ENCODE measurements at places on chromosomes 5 and 9. TPM values are rescaled to one million over a fixed set of nuclear protein-coding genes. Genes with fewer than 3 reads are reported as not detected.

IL5 gene
- 1.6 TPM for total RNA-seq

CCNO gene
- total RNA-seq: not detected

SLC36A2 gene
- not detected for total RNA-seq

RBM22 gene
- 53.1 TPM for total RNA-seq

LCN15 gene
- total RNA-seq: not detected

ERGIC1 gene
- 57.0 TPM for total RNA-seq

ZNF608 gene
- not detected for total RNA-seq

CNTNAP3 gene
- total RNA-seq: not detected

SLC34A3 gene
- not detected for total RNA-seq

DNA sequence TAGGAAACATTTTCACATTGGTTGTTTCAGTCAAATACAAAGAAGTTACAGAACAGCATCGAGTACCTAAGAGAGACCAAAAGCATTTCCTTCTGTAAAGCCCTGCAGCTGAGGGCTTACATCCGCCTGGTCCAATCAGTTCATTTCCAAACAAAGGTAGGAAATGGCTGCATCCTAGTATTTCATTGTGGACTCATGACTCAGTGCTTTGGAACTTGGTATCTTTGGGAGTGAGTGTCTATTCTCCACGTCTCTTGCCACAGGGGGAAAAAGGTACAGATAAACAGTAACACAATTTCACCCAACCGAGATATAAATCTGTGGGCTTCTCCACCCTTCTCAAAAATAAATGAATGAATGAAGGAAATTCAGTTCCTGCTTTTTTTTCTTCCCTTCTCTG, 75.4 kb downstream of the NFIB start:
- no peak for DNase-seq

DNA sequence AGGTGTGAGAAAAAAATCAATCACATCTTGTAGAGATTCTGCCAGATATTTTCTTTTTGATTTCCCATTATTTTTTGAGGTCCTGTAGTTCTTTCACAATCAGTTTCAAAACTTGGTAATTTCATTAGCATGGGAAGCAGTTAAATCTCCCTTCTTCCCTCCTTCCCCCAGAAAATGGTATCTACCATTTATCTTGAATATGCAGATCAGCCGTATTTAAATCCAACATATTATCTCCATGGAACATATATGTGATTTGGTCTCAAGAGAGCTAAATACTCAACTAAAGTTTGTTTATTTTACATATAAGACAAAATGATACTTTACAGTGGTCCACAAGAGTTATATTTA, 1034.8 kb downstream of the CDH12 start:
- no peak for DNase-seq

GRCh38 chr5:11679676-11680075, 224.6 kb downstream of the CTNND2 start:
- no peak for DNase-seq

DNA sequence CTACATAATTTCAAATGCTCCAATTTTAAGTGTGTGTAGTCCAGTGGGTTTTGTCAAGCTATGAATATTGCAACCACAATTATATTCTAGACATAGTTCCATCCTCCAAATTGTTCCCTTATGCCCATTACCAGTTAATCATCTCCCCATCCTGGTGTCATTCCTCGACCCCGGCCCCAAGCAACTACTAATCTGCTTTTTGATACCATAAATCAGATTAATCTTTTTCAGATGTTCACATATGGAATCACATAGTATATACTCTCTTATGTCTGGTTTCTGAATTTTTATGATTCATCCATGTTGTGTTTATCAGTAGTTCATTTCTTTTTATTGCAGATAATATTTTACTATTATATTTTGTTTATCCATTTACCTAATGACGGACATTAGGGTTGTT, 148.4 kb upstream of the RORB start:
- no peak for DNase-seq

GRCh38 chr5:173645437-173645807, 29.0 kb upstream of the BOD1 start:
- DNase-seq: no peak

GRCh38 chr9:26375448-26375847, 517.2 kb downstream of the CAAP1 start:
- no peak for DNase-seq

DNA sequence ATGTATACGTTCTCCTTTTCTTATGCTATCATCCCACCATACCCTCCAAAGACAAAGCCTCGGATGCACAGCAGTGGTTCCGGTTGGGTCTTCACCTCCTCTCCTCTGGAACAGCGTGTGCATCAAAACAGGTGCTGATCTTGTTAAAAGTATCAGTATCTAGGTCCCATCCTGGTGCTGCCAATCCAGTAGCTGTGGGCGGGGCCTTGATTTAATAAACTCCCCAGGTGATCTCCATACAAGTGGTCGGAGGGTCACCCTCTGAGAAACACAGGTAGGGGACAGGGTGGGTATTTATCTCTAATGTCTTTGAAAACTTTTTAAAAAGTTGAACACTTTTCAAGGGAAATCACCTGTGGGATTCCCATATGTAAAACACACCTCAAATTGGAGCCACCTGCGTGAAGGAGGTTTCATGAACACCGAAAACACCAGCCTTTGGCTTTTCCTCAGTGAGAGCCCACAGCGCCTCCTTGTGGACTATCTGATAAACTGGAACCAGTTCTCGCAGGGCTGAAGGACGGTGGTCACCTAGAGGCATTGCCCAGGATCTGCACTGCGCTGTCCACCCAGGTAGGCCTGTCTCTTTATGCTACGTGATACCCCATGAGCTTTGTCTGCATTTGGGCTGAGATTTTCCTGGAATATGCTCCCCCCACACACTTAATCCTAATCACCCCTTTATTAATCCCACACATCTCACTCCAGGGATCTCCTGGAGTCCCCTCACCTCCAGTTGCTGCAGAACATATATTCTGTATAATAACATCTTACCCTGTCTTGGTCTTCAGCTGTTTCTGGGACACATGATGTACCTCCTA, 80.5 kb upstream of the EPB41L4B start:
- DNase-seq: peak; percentile 63

DNA sequence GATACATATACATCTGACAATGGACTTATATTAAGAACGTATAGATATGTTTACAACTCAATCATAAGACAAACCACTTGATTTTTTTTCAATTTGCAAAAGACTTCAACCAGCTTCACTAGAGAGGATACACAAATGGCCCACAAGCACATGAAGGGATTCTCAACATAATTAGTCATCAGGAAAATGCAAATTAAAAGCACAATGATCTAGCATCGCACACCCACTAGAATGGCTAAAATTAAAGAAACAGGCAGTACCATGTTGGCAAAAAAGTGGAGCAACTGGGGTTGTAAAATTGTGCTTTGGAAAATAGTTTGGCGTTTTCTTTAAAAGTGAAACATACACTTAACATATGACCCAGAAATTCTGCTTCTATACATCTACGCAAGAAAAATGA, 80.0 kb upstream of the TRIO start:
- no peak for DNase-seq

- DNase-seq: no peak
Observed at GRCh38 chr5:86968301-86968753, 299.4 kb upstream of the RASA1 start.

- DNase-seq: no peak
Observed at GRCh38 chr5:168179192-168179593, 112.3 kb upstream of the WWC1 start.

DNA sequence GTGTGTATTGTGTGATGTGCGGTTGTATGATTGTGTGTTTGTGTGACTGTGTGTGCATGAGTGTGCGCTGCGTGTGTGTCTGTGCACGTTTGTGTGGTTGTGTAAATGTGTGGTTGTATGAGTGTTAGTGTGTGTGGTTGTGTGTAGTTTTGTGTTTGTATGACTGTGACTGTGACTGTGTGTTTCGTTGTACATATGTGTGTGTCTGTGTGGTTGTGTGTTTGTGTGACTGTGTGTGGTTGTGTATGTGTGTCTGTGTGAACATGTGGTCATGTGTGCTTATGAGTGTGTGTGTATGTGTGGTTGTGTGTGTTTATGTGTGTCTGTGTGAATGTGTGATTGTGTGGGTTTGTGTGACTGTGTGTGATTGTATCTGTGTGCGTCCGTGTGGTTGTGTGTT, 197.8 kb downstream of the TTLL11 start:
- no peak for DNase-seq

DNA sequence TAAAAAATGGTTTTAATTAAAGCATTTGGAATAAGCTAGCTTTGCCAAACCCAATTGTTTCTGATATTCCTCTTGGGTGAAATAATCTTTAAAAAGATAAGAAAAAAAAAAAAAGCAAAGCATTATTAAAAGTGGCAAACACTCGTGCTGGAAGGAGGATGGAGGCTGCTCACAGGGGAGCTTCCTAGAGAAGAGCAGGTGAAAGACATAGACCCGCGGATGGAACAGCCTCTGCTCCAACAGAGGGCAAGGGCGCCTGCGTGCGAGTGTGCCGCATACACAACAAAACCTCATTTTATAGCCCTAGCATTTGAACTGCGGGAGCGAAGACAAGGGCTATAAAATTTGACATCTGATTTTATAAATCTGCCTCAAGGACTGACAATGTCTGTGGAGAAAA, 33.4 kb upstream of the SLC25A51 start:
- DNase-seq: no peak

DNA sequence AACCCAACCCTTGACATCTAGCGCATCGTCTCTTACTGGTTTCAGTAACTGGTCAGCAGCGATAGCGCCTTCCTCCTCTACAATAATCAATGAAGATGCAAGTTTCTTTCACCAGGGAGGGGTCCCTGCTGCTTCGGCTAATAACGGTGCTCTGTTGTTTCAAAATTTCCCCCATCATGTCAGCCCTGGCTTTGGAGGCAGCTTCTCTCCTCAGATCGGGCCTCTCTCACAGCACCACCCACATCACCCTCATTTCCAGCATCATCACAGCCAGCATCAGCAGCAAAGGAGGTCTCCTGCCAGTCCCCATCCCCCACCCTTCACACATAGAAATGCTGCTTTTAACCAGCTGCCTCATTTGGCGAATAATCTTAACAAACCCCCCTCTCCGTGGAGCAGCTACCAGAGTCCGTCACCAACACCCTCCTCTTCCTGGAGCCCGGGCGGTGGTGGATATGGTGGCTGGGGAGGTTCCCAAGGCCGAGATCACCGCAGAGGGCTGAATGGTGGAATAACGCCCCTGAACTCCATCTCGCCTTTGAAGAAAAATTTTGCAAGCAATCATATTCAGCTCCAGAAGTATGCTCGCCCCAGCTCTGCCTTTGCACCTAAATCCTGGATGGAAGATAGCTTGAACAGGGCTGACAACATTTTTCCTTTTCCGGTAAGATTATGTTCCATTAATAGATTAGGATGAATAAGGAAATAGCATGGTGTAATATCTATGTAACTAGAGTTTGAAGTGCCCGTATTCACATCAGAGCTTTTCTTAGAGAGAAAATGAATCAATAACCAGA, 2.2 kb downstream of the CPEB4 start:
- DNase-seq: peak; percentile 45

- no peak for DNase-seq
Observed at GRCh38 chr9:96078897-96079490, 203.5 kb downstream of the ERCC6L2 start.

DNA sequence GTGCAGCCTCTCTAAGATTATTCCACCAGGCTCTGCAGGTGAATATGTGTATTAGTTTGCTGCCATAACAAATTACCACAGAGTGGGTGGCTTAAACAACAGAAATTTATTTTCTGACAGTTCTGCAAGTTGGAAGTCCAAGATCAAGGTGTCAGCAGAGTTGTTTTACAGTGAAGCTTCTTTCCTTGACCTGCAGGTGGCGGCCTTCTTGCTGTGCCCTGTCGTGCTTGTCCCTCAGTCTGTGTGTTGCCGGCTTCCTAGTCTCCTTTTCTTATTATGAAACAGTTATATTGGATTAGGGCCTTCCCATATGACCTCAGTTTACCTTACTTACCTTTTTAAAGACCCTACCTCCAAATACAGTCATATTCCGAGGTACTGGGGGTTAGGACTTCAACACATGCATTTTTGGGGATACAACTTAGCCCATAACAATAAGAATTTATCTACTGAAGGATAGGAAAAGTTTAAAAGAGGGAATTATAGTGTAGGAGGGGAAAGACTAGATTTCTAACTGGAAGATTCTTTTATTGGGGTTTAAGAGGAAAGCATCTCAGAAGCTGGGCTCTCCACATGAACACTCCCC, 97.4 kb downstream of the OSTF1 start:
- DNase-seq: peak; percentile 65

GRCh38 chr9:942805-943580, 33.5 kb upstream of the DMRT3 start:
- DNase-seq: peak; percentile 4

DNA sequence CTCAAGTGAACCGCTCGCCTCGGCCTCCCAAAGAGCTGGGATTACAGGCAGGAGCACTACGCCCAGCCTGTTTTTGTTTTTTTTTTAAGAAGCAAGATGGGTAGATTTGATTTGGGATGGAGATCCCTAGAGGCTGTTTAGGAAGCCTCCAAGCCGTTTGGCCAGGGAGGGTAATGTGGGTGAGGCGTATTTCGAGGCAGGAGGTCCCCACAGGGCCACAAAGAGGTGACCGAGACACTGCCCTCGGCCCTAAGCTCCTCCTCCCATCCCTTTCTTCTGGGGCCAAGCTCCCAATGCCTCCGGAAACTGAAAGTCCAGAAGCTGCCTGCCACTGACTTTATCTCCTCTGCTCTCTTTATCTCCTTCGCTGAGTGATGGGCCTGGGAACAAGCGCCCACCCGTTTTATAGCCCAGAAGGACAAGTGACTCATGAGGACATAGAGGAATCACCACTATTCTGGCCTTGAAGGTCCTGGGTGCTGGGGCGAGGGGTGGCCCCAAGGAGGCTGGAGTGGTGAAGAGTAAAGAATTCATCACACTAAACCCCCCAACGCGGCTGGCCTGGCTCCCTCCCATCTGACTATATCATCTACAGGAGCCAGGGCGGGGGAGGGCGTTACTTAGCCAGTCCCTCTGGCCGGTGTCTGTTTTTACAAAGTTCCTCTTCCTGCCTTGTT, 2.0 kb upstream of the RALGDS start:
- DNase-seq: no peak

- DNase-seq: no peak
Observed at GRCh38 chr5:26553079-26553478, 485.3 kb downstream of the CDH9 start.

GRCh38 chr5:124341066-124341858, 405.2 kb downstream of the ZNF608 start:
- DNase-seq: no peak

- no peak for DNase-seq
Observed at GRCh38 chr9:86809759-86810367, 137.4 kb downstream of the GAS1 start.

- no peak for DNase-seq
Observed at GRCh38 chr5:106894964-106895363, 775.8 kb downstream of the EFNA5 start.

DNA sequence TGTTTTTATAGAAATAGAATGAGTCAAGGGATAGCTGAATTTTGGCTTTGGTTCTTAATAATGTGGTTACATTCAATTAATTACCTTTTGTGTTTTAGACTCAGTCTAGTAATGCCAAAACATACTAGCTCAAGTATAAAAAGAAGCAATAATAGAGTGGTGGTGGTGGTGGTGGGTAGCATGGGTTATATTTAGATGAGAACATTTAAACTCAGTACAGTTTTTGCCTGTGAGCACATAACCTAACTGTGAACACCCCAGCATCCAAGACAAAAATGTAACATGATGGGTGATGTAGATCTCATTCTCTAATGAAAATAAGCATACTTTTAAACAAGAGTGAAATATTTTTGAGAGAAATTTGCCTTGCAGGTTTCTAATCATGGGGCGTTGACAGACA, 14.2 kb downstream of the CPEB4 start:
- no peak for DNase-seq

GRCh38 chr5:37055383-37055990, 178.9 kb downstream of the NIPBL start:
- no peak for DNase-seq
